ENCODE measurements at places on chromosomes 2 and 18.

- DNase-seq, result no peak
Measured at GRCh38 chr2:18752022-18752493, 162.7 kb upstream of the NT5C1B start.

GRCh38 chr2:222481941-222482340 is 57.6 kb downstream of the SGPP2 start:
- DNase-seq, result no peak

DNA sequence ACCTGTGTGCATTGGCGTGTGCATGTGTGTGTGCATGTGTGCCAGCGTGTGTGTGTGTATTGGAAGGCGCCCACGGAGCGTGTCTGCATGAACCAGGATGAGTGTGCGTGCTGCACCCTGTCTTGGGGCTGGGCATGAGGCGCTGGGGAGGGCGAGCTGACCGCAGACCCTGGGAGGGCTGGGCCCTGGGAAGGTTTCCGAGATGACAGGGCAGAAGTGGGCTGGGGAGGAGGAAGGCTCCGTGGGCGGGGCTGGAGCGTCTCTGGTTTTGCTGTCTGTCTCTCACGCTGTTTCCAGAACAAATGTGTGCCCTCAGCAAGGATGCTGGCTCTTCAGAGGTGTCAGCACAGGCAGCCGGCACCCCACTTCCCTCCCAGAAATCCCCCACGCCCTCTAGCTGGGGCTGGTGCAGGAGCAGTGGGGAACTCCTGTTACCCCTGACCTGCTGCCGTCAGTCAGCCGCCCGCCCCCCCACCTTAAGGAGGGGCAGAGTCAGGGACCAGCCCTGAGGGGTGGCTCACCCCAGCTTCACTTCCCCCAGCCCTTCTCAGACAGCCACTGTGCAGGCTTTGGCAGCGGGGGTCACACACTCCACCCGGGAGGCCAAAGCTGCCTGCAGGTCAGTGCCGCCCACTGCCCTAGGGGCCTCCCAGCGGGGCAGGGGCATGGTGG is at the start of gene GPR35:
GPR35 (plus strand) TSS at position 531 of the 672 bp plus-strand sequence. CDS start 4,473 bp downstream, outside the sequence.
- peak; percentile 56 for DNase-seq

DNA sequence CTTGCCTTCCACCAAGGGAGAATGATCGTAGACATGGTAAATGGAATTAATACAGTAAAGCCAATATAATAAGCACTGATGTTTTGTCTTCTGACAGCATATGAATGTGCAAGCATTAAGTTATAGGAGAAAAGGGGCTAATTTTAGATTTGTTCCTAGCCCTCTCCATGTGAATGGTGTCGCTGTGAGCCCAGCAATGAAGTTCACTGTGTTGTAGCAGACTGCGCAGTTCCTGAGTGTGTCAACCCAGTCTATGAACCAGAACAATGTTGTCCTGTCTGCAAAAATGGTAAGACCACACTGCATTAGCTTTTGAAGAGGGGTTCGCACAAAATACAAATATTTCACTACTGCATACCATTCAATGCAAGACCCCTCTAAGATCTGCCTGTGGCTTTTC is 25.6 kb downstream of the VWC2L start:
- DNase-seq, result no peak

GRCh38 chr2:110829413-110830146 is 97.2 kb downstream of the ACOXL start:
- no peak for DNase-seq
